ENCODE measurements at places on chromosomes 11 and 22. TPM values are rescaled to one million over a fixed set of nuclear protein-coding genes. Genes with fewer than 3 reads are reported as not detected.

Gene MRGPRX3
- not detected for total RNA-seq

Gene GGTLC3
- not detected for total RNA-seq

Gene HBE1
- not detected for total RNA-seq

Gene KRTAP5-10
- total RNA-seq = 0.27 TPM

Gene FOLH1
- not detected for total RNA-seq

Gene CSTPP1
- total RNA-seq = 26.2 TPM

Gene CASP5
- total RNA-seq = not detected

Gene APOBEC3F
- total RNA-seq = 82.4 TPM

Measured in activated B cell treated with CpG ODN at 0.5 μM for 24 hours (primary cell).